ENCODE measurements at places on chromosomes 2 and 18.

DNA sequence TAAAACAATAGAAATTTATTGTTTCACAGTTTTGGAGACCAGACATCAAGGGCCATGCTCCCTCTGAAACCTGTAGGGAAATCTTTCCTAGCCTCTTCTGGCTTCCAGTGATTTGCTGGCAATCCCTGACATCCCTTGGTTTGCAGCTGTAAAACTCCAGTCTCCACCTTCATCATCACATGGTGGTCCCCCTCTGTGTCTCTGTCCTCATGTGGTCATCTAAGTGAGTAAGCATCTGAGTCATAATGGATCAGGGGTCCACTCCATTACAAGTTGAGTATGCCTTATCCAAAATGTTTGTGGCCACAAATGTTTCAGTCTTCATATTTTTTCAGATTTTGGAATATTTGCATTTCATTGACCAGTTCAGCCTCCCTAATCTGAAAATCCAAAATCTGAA lies 5.6 kb upstream of the SGPP2 start:
- no peak for DNase-seq

DNA sequence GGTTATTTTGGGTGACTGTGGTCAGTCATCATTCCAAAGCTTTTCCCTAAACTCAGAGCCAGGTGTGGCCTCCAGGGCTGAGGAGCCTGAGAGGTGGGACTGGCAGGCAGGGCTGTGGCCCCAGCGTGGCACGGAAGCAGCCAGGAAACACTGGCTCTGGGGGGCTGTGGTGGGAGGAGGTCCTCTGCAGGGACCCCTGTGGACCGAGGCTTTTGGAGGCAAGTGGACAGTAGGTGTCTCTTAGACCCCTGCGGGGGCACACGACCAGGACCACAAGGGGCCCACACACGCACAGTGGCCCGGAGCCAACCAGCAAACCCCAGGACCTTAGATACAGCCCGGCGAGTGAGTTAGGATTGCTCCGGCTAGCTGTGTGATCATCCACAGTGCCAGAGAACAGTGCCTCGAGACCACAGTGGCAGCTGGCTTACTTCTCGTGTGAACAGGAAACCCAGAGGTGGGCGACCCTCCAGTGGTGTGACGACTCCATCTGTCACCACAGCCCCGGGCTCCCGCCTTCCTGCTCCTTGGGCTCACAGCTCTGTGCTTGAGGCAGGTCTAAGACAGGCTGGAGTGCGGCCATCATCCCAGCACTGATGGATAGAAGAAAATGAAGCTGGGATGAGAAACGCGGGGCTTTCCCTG lies 1.6 kb upstream of the RTP5 start:
- DNase-seq: no peak

DNA sequence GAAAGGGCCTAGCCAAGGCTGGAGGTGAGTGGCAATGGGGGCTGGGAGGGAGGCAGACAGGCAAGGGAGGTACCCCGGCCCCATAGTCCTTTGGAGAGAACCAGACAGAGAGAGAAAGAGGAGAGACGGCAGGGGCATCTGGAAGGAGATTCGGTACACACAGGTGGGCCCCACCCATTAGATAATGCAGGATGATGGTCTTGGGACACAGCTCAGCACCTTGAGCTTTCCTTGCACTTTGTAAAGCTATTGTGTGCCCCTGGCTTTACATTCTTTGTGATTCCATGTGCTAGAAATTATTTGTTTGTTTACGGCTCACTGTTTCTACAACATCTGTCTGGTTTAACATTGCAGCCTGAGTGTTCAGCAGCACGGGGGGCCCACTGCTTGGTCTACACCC lies 83.1 kb downstream of the CTAGE1 start:
- DNase-seq: no peak

GRCh38 chr2:73174941-73175662 lies 27.3 kb upstream of the NOTO start:
- no peak for DNase-seq

DNA sequence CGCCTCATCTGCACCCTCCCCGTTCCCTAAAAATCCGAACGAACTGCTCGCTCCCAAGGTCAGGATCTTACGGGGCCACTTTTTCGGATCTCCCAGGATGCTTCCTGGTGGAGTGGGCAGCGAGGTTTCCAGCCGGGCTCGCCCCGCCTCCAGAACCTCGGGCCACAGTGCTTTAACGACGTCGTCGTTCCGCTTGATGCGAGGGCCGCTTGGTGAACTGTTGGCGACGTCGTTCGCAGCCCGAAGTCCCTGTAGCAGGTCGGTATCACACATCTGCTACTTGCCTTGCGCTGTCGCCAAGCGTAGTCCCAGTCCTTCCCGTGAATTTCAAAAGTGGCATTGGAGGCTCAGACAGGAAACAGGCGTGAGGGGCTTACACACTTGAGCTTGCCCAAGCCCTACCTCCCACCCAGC lies 15.3 kb downstream of the EVX2 start:
- no peak for DNase-seq

GRCh38 chr2:18589354-18589753 lies at the start of gene NT5C1B:
NT5C1B (minus strand) TSS chr2:18589569; CDS start chr2:18589468, 101 bp downstream.
- DNase-seq: no peak

DNA sequence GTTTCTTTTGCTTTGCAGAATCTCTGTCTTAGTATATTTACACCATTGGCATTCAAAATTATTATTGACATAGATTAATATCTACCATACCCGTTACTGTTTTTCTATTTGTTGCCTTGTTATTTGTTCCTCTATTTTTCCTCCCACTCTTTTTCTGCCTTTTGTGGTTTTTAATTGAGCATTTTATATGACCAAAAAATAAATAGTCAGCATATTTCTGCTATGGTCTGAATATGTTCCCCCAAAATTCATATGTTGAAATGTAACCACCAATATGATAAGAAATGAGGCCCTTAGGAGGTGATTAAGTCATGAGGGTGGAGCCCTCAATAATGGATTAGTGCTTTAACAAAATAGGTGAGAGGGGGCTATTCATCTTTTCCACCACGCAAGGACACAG lies 35.3 kb downstream of the ADRA2B start:
- no peak for DNase-seq

DNA sequence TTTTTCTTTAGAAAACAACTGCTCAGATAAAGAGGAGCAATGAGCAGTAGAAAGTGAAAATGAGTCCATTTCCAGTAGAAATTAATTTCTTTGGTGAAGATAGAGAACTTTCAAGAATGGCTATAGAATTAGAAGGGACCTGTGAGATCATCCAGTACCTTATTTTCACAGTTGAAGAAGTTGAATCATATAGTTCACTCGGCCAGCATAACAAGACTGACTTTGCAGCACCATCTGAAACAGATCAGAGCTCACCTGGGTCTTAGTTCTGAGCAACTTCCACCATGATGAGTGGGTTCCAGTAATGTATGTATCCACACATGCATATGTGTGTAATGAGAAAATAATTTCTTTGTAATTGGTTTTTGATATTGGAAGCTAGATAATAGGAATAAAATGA lies 58.6 kb downstream of the CERS6 start:
- no peak for DNase-seq

DNA sequence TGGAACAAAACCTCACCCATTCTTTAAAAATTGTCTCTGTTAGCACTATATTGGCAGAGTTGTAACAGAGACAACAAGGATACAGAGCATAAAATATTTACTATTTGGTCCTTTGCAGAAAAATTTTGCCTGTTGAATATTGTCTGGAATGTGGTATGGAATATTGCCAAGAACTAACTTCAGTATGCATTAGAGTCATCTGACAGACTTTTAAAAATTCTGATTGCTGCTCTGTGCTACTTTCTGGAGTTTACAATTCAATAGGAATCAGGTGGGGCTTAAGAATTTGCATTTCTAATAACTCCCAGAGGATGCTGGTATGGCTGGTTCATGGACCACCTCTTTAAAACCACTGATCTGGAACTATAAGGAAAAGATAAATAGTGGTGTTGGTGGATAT lies 32.8 kb upstream of the NYAP2 start:
- DNase-seq: no peak

DNA sequence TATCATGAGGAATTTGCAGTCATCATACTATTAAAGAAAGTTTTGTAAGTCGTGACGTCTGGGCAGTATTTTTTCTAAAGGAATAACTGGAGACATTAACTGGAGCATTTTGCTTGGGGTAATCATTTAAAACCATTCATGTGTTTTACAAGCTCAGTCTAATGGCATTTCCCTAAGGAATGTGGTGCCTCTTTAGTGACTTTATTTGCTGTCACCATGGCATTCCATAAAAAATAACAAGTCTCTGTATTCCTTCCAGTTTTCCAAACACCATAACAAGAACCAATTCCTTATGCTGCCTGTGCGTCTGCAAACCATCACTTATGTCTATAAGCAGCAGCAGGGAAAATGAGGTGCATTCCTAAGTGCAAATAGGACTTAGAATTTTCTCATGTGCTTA lies 82.8 kb downstream of the EPB41L3 start:
- DNase-seq: no peak

GRCh38 chr2:15798701-15799431 lies 141.5 kb upstream of the MYCN start:
- DNase-seq: no peak

DNA sequence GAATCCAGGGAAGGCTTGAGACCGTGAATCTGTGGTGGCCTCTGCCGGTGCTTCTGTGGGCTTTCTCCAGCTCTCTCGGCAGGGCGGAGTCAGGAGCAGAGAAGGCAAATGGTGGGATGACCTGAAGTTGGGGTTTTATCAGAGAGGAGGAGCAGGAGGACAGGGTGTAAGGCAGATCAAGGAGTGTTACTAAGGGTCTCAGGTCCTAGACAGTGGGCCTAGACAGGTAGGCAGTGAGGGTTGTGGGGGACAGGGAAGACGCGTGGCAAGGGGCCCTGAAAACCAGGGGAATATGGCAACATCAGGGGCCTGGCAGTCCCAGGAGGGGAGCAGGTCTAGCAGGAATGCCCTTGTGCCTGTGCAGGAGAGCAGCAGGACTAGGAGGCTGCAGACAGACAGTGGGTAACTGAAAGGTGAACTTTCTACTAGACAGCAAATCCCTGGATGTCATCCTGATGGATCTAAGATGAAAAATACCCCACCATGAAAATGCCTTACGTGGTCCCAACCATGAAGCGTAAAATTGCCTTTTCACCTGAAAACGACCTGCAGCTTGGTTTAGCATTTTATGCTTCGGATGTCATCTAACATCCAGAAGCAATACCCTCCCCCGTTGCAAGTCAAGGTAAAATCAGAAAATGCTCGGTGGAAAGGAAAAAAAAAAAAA lies 42.1 kb downstream of the SRSF7 start:
- no peak for DNase-seq

DNA sequence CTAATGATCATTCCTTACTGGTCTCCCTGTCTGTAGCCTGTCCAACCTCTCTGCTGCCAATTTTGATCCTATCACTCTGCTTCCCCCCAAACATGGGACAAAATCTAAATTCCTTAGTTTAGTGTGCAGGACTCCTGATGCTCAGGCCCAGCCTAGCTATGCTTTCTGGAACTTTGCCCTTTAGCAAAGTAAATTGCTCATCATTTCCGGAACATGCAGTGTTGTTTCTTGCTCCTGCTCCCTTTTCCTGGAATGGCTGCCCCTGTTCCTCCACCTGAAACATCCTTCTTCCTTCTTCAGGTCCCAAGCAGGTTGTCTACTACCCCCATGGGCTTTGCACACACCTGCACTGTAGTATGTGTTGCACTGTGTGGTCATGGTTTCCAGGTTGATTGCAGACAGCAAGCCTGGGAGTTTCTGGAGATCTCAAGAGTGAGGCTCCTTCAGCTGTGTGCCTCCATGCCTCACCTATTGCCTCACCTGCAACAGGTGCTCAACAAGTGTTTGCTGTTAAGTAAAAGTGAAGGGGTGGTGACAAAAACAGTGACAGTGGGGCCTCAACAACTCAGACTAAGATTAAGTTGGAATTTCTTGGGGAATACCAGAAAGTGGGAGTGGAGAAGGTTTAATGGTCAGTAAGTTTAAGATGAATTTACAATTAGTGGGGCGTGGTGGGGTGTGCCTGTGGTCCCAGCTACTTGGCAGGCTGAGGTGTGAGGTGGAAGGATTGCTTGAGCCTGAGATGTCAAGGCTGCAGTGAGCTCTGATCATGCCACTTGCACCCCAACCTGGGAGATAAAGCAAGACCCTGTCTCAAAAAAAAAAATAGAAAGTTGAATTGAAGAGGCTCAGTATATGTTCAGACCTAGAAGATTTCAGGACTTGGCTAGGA lies 120.0 kb downstream of the DNAH6 start:
- no peak for DNase-seq

- DNase-seq: no peak
These were observed 9.1 kb downstream of the B3GNT2 start for GRCh38 chr2:62204998-62205496.

DNA sequence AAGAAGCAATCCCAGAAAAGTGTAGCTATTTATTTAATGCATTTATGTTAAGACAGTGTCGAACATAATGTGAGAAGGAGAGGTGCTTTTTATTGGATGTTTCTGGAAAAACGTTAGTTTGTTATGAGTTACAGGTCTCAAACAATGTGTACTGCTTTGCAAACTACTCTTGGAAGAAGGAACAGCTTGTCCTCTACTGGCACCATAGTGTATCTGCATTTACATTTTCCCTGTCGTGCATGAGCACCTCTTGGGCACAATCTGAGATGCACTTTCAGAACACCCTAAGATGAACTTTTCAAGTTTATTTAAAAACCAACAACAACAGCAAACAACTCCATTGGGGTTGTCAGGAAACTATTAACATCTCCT lies 22.8 kb downstream of the CCNYL1 start:
- no peak for DNase-seq

GRCh38 chr2:112486895-112487294 lies 4.9 kb downstream of the TTL start:
- no peak for DNase-seq

- DNase-seq: no peak
These were observed 60.0 kb downstream of the TNS1 start for GRCh38 chr2:217942731-217943335.

- no peak for DNase-seq
These were observed 62.1 kb downstream of the MEX3C start for GRCh38 chr18:51135364-51135763.

GRCh38 chr2:134679745-134680144 lies 39.1 kb downstream of the TMEM163 start:
- no peak for DNase-seq

GRCh38 chr2:34656632-34657031 lies 1057.5 kb upstream of the FAM98A start:
- DNase-seq: no peak

DNA sequence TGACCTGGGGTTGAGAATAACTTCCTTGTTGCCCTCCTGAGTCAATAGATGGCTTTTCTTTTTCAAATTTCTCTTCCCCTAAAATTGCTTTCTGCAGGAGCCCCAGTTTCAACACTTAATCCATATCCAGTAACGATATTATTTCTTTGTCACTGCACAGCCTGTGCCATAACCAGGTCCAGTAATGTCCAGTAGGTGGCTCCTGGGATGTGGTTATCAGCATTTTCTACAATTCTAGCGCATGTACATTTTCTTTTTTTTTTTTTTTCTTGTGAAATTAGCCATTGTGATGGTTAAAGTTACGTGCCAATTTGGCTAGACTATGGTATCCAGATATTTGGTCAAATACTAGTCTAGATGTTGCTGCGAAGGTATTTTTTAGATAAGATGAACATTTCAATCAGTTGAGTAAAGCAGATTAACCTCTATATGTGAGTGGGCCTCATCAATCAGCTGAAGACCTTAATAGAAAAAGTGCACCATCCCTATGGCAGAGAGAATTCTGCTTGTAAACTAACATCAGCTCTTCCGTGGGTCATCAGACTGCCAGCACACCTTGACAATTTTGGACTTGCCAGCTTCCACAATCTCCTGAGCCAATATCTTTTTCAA lies 72.9 kb upstream of the SCG2 start:
- no peak for DNase-seq
